ENCODE measurements at places on chromosomes 16 and 17.
A peak's percentile ranks its signal among the peaks of the same experiment; 100 is the strongest.

DNA sequence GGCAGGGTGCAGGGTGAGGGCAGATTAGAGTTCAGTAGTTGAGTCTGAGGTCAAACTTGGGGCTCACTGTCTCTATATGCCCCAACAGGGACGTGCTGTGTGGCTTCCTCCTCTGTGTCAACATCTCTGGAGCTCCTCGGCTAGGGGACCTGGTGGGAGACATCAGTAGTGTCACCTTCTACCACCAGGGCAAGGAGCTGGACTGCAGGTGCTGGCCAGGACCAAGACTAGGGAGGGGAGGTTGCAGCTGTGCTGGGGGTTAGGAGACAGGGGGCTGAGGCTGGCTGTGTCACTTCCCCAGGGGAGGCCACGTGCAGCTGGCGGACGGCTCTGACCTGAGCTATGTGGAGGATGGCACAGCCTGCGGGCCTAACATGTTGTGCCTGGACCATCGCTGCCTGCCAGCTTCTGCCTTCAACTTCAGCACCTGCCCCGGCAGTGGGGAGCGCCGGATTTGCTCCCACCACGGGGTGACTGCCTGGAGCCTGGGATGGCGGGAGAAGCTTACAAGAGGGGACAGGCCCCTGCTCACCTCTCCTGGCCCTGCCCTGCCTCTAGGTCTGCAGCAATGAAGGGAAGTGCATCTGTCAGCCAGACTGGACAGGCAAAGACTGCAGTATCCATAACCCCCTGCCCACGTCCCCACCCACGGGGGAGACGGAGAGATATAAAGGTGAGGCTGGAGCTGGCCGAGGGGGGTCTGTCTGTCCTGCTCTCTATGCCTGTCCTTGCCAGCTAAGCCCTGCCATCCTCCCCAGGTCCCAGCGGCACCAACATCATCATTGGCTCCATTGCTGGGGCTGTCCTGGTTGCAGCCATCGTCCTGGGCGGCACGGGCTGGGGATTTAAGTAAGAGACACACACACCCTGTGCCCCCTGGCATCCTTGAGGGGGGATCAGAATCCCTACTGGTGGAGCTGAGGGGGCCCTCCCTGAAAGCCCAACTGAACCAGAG lies 18.9 kb downstream of the ADAM11 start:
- DNase-seq: no peak

DNA sequence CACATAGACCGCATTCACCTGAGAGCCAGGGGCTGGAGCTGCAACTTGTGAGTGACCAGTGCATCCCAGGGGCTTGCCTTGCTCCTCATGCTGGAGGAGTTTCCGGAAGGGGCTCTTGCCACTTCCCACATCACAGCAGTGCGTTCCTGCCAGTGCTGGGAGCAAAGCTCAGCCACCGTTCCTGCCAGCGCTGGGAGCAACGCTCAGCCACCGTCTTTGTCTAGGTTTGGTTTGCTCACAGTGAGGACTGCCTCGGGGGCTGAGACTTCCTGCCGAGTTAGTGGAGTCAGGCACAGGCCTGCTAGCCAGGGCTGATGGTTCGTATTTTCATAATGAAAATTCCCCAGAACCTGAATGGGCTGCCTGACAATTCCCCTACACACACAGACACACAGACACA lies 5.4 kb upstream of the CHRNE start:
- DNase-seq: no peak

GRCh38 chr17:2939714-2940351 lies 123.6 kb downstream of the OR1D5 start:
- no peak for DNase-seq

DNA sequence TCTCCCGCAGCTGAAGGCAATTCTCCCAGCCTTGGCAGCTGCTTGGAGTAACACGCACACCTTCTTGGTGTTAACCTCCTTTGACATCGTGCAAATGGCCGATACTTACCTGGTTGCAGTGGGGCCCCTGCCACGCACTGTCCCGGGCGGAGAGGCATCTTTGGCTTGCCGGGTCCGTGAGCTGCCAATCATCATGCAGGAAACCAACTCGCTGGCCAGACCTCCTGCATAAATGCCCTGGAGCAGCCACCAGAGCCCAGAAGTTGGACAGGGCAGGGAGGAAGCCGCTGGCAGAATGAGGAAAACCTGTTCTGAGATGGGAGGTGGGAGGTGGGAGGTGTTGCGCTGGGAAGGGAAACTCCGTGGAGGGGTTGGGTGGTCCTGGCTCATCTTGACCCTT lies 41.7 kb upstream of the CREBBP start:
- no peak for DNase-seq

GRCh38 chr16:81319221-81319912 lies 4.6 kb downstream of the GAN start:
- peak; percentile 55 for DNase-seq

DNA sequence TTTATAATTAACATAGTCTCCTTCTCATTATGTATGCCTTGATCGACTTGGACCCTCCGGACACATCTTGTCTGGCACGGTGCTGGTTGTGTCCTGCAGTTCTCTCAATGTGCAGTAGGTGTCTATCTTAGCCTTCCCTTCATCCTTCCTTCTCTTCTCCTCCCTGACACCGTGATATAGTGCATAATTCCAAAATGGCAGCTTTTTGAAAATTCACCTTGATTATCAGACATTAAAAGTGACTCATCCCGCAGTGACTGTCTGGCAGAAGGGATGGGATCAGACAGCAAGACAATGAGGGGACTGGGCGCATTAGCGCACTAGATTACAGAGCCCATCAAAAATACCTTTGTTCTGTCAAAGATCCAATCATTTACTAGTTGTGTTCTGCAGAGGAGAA lies 70.0 kb upstream of the PMFBP1 start:
- peak; percentile 25 for DNase-seq

DNA sequence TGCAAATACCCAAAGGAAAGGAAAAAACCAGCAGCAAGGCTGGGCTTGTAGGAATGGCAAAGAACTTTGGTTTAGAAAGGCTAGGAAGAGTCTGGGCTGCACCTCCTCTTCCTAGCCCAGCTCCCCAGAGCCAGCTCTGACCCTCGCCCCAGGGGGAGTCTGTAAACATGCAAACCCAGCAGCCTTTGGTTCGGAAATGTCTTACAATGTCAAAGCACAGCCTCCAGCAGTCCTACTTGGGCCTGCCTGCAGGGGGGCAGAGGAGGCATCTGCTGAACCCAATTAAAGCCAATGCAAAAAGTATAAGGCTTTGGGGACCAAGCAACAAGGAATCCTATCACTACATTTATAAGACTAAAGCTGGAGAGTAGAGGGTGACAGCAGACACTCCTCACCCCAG lies 5.0 kb upstream of the FTSJ3 start:
- DNase-seq: no peak

DNA sequence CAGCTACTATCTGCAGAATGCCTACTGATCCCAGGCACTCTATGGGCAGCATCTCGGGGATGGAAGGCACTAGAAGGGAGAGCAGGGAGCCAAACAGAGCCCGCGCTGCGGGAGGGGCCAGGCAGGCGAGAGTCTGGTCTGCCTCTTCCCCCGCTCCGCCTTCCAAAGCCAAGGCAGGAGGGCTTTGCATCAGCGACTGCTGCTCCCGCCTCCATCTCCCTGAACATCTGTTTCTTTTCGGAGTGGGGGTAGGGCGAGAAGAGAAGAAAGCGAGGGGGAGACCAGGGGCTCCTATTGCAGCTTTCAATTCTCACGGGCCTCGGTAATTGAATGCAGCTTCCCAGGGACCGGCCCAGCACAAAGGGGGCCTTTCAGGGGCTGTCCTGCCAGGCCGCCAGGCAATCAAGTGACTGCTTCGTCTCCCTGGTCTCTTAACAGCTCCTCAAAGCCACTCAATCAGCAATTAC lies 31.4 kb upstream of the CDC42EP4 start:
- peak; percentile 91 for DNase-seq

DNA sequence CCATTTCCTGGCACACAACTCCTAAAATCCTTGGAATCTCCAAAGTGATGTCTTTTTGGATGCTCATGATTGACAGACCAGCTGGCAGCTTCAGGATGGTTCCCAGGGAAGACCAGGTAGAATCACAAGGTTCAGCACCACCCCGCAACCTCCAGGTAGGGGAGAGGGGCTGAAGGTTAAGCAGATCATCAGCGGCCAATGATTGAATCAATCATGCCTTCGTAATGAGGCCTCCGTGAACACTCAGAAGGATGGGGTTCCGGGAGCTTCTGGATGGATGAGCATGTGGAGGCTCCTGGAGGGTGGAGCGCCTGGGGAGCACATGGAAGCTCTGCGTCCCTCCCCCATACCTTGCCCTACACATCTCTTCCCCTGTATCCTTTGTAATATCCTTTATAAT lies 185.9 kb downstream of the SEC14L1 start:
- DNase-seq: no peak

GRCh38 chr16:3966681-3967080 lies 86.2 kb upstream of the CREBBP start:
- DNase-seq: no peak

DNA sequence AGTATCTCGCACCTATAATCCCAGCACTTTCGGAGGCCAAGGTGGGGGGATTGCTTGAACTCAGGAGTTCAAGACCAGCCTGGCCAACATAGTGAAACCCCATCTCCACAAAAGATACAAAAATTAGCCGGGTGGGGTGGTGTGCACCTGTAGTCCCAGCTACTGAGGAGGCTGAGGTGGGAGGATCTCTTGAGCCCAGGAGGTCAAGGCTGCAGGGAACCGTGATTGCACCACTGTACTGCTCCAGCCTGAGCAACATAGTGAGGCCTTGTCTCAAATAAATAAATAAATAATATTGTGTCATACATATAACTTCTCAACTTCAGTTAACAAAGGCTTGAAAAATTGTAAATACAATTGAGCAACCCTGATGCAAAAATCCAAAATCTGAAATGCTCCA lies 8.2 kb downstream of the AMFR start:
- no peak for DNase-seq

DNA sequence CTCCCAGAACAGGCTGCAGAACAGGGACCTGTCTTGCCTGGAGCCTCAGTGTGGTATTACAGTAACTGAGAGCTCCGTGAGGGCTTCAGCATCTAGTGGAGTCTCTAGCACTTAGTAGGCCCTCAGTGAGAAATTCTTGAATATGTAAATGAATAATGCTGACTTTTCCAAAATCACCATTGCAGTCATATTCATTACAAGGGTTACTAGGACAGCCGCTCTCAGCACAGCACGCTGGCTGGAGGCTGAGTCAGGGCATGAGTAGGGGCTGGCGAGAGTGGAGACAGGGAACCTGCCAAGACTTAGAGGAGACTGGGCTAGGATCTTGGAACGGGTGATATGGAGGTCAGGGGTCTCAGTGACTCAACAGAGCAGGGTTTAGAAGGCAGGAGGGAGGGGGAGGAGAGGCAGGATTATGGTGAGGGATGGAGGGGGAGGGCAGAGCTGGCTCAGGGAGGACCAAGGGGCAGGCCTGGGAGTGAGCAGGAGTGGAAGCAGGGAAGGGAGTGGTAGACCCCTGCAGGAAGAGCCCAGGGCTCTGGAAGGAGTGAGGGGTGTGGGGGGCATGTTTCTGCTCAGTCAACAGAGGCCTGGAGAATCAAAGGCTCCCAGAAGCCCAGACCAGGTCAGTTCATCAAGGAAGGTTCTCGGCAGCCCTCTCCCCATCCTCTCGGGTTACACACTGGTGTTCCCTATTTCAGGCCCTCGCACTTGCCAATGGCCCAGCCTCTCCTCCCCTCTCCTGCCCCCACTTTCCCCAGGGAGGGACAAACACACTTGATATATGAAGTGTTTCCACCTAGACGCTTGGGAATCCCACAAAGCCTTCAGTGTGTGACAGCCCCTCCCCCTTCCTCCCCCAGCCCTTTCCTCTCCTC lies 42.3 kb downstream of the FZD2 start:
- peak; percentile 94 for DNase-seq

DNA sequence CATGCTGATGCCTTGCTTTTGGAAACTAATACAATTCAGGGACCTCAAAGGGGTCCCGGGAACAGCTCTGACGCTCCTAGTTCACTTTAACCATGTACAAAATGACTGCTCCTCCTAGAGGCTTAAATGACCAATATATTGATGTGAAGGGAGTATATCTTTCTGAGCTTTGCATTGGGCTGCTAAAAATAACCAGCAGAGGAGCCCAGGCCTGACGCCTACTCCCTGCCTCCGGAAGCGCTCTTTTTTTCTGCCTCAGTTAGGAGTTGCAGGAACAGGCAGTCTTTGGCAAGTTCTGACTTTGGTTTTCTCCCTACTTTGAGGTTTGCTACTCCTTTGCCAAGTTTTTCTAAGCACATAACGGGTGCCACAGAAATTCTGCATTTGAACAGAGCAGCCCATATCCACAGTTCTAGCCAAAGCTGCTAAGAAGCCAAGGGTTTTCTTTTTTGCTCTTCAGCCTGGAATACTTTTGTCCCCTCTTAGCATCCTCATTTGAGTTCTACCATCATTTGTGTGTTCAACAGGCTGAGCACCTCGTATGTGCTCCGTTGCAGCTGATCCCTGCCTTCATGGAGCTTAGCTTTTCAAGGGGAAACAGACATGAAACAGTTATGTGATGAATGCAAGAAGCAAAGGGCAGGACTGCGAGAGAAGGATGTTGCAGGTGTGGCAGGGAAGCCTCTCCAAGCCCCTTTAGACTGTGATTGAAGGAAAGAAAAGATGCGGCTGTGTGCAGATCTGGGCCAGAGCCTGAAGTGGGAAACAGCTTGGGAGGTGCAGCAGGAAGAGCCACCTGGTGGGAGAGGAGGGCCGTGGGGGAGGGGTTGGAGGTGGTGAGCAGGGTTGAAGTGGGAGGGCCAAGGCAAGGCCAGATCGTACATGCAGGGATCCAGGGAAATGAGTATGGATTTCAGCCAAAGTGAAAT lies 2.8 kb upstream of the NAGPA start:
- peak; percentile 61 for DNase-seq

DNA sequence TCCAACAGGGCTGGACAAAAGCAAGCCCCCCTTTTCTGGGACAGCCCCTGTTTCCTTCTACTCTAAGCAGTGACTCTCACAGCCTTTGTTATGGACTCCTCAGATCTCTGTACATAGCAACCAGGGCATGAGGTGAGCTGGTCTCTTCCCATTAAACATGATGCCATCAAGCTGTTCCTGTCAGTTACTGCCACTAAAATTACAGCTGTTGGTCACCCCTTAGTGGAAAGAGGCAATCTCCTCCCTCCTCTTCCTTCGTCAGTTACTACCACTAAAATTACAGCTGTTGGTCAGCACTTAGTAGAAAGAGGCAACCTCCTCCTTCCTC lies 95.2 kb upstream of the SMIM36 start:
- no peak for DNase-seq

GRCh38 chr17:29789196-29790170 lies 140.5 kb downstream of the SSH2 start:
- no peak for DNase-seq

- DNase-seq: no peak
Observed at GRCh38 chr16:75027520-75028300, 28.9 kb downstream of the ZNRF1 start.

- no peak for DNase-seq
Observed at GRCh38 chr16:11316331-11317015, 28.8 kb upstream of the RMI2 start.

- no peak for DNase-seq
Observed at GRCh38 chr17:53191878-53192277, 630.8 kb upstream of the KIF2B start.

DNA sequence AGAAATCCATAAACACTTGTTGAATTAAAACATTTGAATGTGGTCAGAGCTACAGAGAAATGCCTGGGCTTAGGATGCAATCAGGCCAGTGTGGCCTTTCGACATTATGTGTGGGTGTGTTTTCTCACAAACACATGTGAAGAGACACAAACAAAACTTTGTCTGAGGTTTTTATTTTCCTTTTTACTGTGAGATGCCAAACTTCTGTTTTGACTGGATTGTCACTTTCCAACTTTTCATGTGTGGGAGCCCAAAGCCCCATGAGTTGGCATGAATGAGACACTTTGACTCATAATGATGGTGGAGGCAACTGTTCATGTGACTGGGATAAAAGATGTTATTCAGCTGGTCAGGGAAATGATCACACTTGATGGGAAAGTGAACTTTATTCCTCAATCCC lies 71.9 kb upstream of the GAS7 start:
- DNase-seq: no peak
